ENCODE measurements at places on chromosomes 6 and 20.
A peak's percentile ranks its signal among the peaks of the same experiment; 100 is the strongest.

- DNase-seq: no peak
Measured at GRCh38 chr20:14295238-14295637, 42.2 kb downstream of the FLRT3 start.

GRCh38 chr6:157410045-157410444, 29.1 kb downstream of the ZDHHC14 start:
- DNase-seq: no peak

DNA sequence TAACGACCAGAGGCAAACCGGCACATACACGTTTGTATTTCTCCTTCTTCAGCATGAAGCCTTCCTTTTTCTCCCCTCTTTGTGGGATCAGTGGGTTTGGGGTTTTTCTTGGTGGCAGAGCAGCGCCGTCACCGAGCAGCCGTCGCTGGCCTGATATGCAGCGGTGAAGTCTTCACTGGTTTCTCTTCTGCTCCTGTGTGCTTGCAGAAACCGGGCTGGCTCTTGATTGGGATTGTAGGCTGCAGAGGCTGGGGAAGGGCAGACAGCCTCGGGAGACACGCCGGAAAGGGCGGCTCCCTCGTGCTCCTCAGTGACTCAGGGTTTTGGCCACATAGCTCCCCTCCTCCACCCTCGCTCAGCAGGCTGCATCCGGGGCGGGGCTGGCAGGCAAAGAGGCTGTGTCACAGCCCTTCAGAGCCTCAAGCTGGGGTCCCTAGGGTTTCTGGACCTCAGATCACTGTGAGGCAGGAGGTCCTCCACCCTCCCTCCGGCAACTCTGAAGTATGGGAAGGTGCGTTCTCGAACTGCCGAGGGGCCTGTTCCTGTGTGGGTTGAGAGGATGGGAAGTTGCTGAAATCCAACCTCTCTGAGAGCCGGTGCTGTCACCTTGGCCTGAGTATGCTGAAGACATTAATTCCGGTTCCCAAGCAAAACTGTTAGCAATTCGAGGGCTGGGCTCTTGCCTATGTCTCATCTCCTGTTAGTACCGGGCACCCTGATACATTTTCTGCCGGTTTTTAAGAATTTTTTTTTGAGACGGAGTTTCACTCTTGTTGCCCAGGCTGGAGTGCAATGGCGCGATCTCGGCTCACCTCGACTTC, 24.2 kb downstream of the NQO2 start:
- peak; percentile 76 for DNase-seq

- DNase-seq: no peak
Measured at GRCh38 chr6:123668965-123669591, 32.3 kb upstream of the TRDN start.

DNA sequence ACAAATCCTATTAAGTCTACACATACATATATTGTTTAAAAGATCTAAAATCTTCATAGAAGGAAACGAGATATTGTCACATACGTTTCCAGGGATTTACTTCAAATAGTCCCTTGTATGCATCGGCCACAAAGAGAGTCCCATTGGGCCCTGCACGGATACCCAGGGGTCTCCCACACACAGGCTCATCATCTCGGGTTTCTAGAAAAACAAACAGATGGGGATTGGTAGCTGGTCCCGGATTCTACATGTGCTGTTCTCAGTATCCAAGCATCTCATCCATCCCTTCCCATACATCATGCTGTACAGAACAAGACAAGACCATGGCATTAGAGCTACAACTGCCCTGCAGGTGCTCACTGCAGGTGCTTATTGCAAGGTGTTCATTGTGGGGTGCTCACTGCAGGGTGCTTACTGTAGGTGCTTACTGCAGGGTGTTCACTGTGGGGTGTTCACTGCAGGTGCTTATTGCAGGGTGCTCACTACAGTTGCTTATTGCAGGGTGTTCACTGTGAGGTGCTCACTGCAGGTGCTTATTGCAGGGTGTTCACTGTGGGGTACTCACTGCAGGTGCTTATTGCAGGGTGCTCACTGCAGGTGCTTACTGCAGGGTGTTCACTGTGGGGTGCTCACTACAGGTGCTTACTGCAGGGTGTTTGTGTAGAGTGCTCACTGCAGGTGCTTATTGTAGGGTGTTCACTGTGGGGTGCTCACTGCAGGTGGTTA, 21.0 kb downstream of the APMAP start:
- DNase-seq: no peak

GRCh38 chr6:89298680-89299465, 16.2 kb downstream of the GABRR2 start:
- DNase-seq: no peak

GRCh38 chr6:107712665-107713551, 111.2 kb downstream of the SCML4 start:
- no peak for DNase-seq

GRCh38 chr6:64233746-64234145, 598.1 kb downstream of the PHF3 start:
- no peak for DNase-seq

DNA sequence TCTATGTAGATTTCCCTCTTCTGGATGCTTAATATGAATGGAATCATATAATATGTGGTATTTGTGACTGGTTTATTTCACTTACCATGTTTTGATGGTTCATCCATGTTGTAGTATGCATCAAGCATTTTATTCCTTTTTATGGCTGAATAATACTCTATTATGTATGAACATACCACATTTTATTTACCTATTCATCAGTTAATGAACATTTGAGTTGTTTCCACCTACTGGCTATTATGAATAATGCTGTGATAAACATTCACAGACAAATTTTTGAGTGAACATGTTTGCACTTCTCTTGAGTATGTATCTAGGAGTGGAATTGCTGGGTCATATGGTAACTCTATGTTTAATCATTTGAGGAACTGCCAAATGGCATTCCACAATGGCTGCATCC, 14.9 kb upstream of the ZNF451 start:
- no peak for DNase-seq

DNA sequence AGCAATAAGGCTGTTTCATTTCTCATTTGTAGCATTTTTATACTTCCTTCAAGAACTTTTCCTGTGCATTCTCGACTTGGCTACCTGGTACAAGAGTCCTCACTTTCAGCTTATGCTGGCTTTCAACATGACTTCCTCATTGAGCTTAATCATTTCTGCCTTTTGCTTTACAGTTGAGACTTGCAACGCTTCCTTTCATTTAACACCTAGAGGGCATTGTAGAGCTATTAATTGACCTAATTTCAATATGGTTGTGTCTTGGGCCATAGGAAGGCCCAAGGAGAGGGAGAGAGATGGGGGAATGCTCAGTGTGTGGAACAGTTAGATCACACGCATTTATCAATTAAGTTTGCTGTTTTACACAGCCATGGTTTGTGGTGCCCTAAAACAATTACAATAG, 37.2 kb downstream of the SLC22A2 start:
- no peak for DNase-seq

GRCh38 chr6:34696189-34696738, 303 bp downstream of the ILRUN start:
- no peak for DNase-seq

- DNase-seq: no peak
Measured at GRCh38 chr20:31869942-31870725, at the start of the genes DUSP15 and TTLL9. Gene DUSP15, minus strand, starts transcription at chr20:31870527. Its CDS starts 190 bp downstream, at chr20:31870337. Gene TTLL9, plus strand, starts transcription at chr20:31870634. Its CDS starts 493 bp downstream, at chr20:31871127.

DNA sequence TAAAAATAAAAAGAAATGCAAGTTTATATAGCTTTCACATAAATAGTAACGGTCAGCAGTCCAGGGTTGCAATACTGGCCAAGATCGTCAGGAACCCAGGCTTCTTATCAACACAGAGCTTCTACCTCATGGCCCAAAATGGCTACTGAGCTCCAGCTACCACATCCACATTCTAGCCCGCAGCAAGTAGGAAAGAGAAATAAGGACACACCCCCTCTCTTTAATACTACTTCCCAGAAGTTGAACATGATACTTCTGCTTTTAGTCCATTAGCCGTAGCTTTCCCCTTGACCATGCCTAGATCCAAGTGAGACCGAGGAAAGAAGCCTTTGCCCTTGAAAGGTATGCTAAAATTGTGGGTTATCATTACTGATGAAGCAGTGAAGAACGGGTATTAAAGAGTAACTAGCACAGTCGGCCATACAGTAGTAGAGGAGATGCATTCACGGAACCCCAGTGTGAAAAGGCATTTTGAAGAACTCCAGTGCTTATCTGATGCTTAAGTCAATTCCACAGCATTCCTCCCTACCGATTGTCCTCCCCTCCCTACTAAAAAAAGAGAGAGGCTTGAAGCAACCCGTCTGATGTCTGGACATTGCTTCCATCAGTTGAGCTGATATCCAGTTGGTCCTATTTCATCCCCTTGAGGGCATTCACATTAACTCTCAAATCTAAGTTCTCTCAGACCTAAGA, 226.9 kb upstream of the RREB1 start:
- DNase-seq: no peak

GRCh38 chr20:34626992-34627391, 49.9 kb downstream of the PIGU start:
- no peak for DNase-seq

- DNase-seq: no peak
Measured at GRCh38 chr6:39298061-39298460, 16.2 kb downstream of the KCNK17 start.

DNA sequence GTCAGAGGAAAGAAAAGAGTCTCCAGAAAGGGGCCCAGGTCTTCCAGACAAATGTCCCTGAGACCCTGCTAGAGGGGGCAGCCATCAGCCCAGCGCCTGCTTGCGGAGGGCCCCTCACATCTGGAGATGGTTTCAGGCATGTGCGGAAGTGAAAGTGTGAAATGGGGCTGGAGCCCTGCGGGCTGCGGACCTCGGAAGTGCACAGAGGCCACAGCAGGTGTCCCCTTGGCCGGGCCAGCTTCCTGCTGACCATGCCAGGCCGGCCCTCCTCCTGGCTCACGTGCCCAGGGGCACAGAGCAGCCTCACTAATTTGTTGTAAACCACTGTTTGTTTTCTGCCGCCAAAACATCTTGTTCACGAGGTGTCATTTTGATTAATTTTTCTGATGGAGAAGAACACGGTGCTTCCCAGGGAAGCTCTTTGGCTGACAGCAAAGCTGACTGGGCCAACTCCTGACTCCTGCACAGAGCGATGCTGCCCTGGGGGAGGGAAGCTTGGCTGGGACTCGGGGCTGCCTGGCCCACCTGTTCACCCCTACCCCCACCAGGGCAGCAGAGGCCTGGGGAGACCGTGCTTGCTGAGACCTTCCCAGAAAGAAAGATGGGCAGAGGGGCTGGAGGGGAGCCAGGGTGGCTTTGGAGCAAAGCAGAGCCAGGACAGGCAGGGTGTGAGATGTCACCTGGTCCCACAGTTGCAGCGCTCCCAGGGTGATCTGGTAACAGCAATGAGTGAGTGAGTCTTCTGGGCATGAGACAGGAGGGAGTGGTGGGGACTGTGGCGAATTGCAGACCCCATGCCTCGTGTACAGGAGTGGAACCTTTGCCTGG, 54.2 kb downstream of the BCAS4 start:
- no peak for DNase-seq
